Thymus (tissue), 14 donors: ENCODE measurements at places on chromosomes 5 and 9. TPM values are rescaled to one million over a fixed set of nuclear protein-coding genes. Genes with fewer than 3 reads are reported as not detected.

The PRUNE2 gene
- 3.4 TPM for total RNA-seq

The UBTD2 gene
- total RNA-seq, result 13.2 TPM

The CDC20B gene
- 0.19 TPM for total RNA-seq

The IDNK gene
- 19.2 TPM for total RNA-seq

The ECPAS gene
- total RNA-seq, result 24.2 TPM

The FBP2 gene
- 0.38 TPM for total RNA-seq

The GNE gene
- total RNA-seq, result 6.0 TPM

The ARHGEF39 gene
- total RNA-seq, result 3.9 TPM

The SLC6A19 gene
- total RNA-seq, result 0.09 TPM

The GABRP gene
- 1.3 TPM for total RNA-seq
